ENCODE measurements at places on chromosomes 2 and 18.

DNA sequence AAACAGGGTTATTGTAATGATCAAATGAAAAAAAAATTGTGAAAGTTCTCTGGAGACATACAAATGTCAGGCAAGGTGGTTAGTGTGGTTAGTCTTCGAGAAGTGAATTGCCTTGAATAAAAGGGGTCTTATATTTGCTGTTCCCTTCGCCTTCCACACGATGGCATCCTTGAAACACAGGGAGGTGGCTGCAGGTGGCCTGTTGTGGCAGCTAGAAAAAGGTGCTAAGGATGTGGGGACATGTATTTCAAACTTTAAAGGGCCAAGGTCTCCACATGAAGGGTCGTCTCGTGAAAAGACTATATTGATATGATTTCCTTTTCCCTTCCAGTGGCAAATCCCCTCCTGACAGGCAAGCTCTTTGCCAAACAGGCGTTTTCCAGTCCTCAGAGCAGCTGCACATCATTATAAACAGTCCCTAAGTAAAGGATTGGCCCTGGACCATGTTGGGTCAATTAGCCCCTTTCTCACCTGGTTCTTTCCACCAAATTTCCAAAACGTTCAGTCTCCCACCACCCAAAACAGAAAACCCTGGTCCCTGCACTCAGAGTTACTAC, 68.5 kb downstream of the COPS8 start:
- no peak for DNase-seq

- no peak for DNase-seq
Measured at GRCh38 chr2:160209516-160209856, 9.4 kb upstream of the ITGB6 start.

- no peak for DNase-seq
Measured at GRCh38 chr2:28869494-28870145, 489 bp downstream of the TRMT61B start.

DNA sequence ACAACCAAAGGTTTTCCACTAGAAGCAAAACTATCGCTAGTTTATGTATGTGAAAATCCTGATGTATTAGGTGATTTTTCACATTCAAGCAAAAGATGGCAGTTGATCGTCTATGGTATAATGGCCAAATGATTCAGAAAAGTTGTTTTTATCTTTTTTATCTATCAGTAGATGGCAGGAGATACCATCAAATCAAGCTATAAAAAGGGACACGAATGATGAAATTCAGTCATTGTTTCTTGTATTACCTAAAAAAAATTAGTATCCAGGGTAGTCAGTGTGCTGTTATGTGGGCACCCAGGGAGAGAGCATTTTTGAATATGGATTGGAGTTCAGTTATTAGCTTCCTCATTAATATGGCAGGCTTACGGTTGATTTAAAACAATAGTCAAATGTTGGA, 22.9 kb upstream of the CAVIN2 start:
- no peak for DNase-seq

DNA sequence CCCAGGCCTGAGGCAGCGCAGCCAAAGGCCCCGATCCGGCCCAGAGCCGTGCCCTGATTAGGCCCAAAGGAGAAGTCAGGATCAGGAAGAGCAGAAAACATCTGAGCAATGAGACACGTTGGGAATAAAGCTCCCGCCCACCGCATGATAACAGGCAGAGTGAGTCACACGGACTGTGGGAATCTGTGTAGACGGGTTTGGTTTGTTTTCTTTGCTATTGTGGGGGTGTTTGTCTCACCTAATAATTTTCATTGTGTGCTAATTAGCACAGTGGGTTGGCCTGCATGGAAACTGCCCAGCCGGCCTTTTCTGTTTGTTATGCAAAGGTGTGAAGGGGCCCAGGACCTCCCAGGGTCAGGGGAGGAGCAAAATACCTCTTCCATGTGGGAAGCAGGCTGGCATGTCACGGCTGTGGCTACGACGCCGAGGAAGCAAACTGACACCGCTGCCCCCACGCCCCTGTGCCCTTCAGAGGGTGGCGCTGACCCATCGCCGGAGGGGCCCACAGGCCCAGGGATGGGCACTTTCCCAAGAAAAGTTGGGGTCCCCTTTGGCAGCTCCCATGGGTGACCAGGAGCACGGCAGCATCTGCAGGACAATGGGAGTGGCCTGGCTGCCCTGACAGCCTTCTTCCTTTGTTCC, 68.4 kb upstream of the CTDP1 start:
- no peak for DNase-seq

- DNase-seq: no peak
Measured at GRCh38 chr2:160703648-160704585, 210.3 kb upstream of the RBMS1 start.

GRCh38 chr2:156590085-156590739, 154.0 kb downstream of the GPD2 start:
- DNase-seq: no peak

Data from SIG-M5 (cell line).